ENCODE measurements at places on chromosomes 7 and 10.

DNA sequence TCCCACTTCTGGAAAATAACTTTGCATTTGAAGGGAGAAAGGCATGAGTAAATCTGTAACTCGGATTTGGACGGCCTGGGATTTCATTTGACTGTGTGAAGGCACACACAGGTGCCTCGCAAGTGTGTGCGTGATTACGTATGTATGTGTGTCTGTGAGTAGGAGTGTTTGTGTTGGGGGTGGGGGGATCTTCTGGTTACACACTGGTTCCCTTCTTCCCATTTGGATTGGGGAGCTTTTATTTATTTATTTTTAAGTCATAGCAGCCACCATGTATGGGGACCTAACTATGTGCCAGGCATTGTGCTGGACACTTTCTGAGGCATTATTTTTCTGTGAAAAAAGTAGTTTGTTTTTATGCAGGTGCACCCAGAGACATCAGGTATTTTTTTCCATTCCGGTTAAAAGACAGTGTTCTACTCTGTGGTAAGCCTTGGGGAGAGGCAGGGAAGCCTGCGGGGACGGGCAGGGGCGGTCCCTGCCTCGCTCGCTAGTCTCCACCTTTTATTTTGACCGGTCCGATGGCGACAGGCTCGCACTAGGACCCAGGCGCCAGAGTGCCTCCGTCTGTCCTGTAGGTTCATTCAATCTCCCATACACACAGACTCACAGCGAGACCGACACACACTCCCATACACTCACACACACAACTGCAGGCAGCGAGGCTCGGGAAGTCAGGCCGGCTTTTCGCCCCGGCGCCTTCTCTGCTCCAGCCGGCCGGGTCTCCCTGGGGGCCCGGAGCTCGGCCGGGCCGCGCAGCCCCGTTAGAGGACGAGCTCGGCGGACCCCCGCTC is at the start of gene MXI1:
MXI1 (plus strand) TSS at position 595 of the 794 bp plus-strand sequence. CDS start 204 bp downstream, outside the sequence.
- no peak for DNase-seq

DNA sequence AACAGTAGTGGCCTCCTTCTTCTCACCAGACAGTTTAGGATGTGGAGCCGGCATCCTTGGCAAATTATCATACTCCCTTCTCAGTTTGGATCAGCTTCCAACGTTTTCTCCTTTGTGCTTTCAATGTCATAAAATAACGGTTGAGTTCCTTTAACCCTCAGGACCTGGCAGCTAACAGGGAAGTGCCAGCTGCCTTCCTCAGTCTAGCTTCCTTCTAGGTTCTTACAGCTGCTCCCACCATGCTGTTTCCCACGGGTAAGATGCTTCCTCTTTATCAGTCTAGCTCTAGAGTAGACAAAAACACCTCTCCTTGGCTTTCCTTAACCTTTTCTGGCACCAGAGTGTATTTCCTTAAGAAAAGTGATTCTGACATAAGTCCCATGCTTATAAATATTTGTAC is 33.2 kb downstream of the BLVRA start:
- no peak for DNase-seq

DNA sequence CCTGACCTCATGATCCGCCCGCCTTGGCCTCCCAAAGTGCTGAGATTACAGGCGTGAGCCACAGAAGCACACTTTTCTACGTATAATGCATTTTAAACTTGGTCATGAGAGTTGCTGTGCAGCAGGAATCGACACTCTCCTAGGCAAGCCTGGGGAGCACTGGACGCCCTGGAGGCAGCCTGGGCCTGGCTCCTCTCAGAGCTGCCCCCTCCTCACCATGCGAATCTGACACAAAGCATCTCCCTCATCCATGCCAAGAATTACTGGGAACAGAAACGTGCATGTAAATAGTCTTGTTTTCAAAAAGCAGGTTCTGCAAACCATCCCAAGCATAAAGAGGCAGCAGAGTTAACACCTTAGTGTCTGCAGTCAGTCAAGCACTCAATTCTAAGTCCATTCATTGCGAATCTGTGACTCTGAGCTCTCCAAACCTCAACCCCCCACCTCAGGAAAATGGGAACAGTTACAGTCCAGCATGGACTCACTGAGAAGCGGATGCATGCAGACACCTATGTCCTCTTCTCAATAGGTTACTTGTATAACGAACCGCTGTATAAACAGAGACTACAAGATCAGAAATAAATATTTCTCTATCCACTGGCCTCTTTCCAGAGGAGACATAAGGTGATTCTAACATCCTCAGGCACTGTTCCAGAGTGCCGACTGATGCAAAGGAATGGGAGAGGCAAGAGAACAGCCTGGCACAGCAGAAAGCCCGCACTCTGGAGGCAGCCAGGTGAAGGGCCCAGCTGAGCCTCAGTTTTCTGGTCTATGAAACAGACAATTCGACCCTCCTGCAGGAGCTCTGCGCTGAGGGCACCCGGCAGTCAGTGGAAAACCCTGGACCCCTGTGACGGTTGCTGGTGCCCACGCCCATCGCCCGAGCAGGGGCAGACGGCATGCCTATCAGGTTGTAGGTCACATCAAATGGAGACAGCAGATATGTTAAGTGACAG is 68.9 kb downstream of the MAD1L1 start:
- no peak for DNase-seq

- no peak for DNase-seq
Measured at GRCh38 chr10:75722020-75722419, 290.6 kb downstream of the LRMDA start.

GRCh38 chr10:2584385-2584784 is 483.0 kb upstream of the PFKP start:
- DNase-seq = no peak

- DNase-seq = no peak
Measured at GRCh38 chr7:84372712-84373111, 178.1 kb upstream of the SEMA3A start.
